ENCODE measurements at places on chromosomes 11 and 22.

GRCh38 chr11:114398303-114398920 lies 1.9 kb downstream of the C11orf71 start:
- no peak for DNase-seq

GRCh38 chr22:37913233-37913721 lies 7.2 kb downstream of the MICALL1 start:
- no peak for DNase-seq

DNA sequence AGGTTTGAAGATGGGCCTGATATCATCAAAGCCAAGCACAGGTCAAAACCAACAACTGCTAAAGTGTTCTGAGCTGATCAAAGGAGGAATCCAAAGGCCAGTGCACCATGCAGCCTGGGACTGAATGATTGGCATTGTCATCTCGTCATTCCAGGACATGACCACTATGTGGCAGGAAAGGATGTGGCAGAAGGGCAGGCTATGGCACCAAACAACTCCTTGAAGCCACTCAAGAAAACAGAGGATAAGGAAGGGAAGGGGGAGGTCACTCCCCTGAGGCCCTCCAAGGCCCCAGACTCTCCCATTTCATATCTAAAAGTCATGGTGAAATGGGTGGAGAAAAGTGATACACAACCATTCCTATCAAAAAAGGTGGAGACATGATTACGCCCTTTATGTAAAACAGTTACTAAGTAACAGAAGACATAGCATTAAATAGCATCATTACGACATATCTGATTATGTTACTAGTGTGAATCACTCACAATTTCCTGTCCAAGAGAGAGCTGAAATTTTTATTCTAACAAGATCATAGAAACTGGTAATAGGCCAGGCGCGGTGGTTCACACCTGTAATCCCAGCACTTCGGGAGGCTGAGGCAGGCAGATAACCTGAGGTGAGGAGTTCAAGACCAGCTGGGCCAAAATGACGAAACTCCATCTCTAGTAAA lies 49.3 kb downstream of the AHNAK start:
- DNase-seq, result peak; percentile 55

GRCh38 chr11:117606790-117607189 lies 190.2 kb downstream of the DSCAML1 start:
- no peak for DNase-seq

GRCh38 chr22:35915477-35916013 lies 113.1 kb downstream of the RBFOX2 start:
- DNase-seq, result no peak

GRCh38 chr22:45349916-45350315 lies 40.2 kb downstream of the FAM118A start:
- DNase-seq, result no peak

GRCh38 chr11:1305063-1305495 lies 4.4 kb downstream of the TOLLIP start:
- DNase-seq, result no peak

DNA sequence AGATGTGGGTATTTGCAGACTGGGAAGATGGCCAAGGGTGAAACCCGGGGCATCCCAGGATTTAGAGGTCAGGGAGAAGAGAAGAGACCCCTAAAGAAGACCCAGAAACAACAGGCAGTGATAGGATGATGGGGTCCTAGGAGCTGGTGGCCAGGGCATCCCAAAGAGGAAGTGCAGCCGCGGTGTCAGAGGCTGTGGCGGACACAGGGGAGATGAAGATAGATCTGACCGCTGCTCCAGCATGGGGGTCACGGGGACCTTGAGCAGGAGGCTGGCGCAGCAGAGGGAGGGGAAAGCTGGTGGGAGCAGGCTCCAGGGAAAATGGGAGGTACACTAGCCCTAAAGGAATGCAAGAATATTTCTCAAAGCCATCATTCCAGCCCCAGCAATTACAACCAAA lies 47.3 kb downstream of the CTTN start:
- no peak for DNase-seq

DNA sequence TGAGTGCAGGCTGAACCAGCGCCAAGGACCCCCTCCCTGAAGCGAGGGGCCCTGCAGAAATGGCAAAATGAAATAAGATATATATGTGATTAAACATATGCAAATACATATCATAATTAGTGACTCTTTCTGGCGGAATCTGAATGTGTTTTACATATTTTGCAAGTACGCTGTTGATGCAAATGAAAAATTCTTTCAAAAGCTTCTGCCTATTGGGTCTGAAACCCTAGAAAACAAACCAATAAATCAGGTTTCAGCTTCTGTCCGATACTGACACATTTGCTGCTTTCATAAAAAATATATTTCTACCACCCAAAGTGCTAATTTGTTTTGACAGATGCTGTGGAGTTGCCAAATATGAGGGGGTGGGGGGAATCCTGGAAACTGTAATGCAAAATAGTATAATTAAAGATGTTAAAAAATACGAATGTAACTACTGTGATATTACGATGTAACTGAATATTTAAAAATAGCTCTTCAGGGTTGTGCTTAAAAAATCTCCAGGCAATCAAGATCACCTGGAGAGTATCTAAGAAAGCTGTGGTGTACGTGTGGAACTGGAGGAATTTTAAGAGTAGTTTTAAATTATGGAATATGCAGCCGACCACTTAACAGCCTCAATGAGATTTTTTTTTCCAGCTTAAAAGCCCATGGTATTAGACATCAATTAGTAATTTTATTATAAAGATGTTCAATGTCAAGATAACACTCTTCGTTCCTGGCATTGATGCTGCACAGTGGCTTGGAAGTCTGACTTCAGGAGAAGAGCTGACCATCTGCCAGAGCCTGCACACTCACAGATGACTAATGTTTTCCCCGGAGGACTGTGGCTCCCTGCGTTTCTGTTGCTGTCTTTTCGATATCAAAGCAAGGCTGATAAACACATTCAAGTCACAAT lies 122.2 kb upstream of the RCN1 start:
- DNase-seq, result no peak

DNA sequence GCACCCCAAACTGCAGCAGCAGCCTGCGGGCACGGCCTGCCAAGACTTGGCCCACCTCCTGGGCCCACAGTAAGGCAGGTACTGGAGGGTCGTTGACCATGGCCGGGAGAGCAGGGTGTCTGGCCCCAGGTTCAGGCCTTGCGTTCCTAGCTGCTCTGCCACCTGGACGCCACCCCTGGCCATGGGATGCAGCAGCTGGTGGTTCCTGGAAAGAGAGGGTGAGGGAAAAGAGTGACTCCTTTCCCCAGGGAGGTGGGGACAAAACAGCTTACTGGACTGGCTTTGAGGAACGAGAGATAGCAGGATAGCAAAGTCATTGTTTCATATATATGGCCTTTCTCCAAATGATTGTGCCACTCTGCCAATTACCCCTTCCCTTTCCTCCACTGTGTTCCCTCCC lies 1.8 kb downstream of the BSCL2 start:
- no peak for DNase-seq

GRCh38 chr11:115848611-115849010 lies 344.4 kb upstream of the CADM1 start:
- DNase-seq, result peak; percentile 18

DNA sequence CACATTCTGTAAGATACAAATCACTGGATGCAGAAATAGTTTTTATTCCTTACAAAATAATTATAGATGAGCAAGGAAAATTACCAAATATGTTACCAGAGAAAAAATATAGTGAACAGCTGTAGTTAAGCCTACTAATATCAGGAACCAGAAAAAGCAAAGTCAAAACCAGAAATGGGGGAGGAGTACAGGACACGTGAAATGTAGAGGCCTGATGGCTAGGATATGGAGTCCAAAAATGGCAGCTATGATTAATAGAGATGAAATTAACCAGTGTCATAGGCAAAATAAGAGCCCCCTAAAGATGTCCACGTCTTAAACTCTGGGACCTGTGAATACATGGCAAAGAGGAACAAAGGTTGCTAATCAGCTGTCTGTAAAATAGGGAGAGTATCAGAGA lies 34.1 kb downstream of the MRE11 start:
- no peak for DNase-seq

DNA sequence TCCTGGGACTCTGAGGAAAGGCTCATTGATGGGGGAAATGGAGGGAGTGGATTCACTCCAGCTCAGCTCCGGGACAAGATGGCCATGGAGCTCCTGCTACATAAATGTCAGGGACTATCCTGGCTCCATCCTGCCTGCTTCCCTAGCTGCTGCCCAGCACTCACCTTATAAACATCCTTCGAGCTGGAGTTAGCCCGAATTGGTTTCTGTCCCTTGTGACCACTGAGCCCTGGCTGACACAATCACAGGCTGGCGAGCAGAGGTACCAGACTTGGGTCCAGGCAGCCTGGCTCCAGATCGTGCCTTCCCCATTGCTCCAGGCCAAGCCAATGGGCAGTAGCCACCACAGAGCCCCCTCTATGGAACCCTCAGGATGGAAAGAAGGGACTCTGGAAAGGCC lies 77.6 kb downstream of the FDX1 start:
- no peak for DNase-seq

DNA sequence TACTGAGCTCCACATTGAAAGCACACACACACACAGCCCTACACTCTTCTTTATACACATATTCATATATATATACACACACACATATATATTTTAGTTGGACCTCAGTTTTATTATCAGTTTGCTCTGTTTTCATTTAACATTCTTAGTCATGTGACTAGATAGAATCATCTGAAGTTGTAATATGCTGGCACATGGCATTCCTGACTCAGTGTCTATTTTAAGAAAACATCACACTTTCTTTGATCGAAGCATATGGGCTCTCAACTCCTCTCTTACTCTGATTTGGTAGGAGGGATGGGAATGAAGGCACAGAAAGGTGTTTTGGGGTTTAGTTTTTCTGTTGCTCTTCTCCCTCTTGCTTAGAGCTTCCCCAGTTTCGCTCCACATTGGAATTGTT lies 24.8 kb downstream of the AMOTL1 start:
- no peak for DNase-seq

GRCh38 chr11:73379189-73379880 lies 3.1 kb downstream of the RELT start:
- DNase-seq, result no peak

GRCh38 chr11:81915045-81915444 lies 818.6 kb downstream of the FAM181B start:
- DNase-seq, result no peak

Measured in KBM-7 (cell line).